ENCODE measurements at places on chromosomes 2 and 18.

GRCh38 chr2:46615555-46615954, 136.2 kb downstream of the TMEM247 start:
- DNase-seq: no peak

- DNase-seq: no peak
Measured at GRCh38 chr2:42722320-42723190, 41.4 kb downstream of the OXER1 start.

- DNase-seq: no peak
Measured at GRCh38 chr2:217489145-217489960, 513.4 kb downstream of the TNS1 start.

DNA sequence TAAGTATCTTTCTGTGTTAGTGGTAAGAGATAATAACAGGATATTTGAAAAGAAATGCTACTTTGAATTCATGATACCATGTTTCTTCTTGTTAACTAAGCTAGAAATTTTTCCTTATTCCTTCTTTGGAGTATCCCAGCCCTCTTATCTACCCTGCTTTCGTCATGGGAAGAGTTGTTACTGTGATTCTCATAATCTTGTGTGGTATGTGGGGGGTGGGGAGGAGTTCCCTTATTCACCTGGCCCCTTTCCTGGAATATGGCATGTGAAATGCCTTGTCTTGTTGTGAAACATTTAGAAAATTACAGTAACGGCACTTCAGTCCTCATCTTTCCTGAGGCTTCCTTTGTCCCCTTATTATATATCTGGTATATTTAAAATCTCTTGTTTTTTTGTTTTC, 129.9 kb downstream of the NCOA1 start:
- no peak for DNase-seq
